Right lung (tissue), 10 donors: ENCODE measurements at places on chromosomes 4 and X. TPM values are rescaled to one million over a fixed set of nuclear protein-coding genes. Genes with fewer than 3 reads are reported as not detected.
A peak's percentile ranks its signal among the peaks of the same experiment; 100 is the strongest.

DNA sequence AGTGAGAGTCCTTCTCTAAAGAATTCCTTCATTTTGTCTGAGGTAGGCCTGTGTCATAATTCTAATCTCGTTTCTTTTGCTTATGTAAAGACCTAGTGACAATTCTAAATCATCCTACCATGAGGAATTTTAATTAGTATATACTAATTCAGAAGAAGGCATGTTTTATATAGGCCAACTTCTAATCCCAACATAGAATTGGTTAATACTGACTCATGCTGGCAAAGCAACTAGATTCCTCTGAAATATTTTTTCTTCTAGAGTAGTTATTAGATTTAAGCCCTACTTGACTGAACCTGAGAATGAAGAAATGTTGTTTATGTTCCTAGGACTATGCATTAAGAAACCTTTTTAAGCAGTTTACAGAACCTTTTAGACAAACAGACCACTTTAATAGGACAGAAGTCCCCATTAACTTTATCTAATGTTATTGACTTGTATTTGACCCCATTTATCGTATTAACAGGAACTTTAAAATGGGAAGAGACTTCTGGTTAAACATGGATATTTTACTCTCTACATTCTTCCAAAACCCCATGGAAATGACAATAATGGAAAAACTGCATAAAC, 56.1 kb upstream of the EIF1AX start:
- DNase-seq = no peak

FAM114A1 gene
- polyA plus RNA-seq = 54.2 TPM

- no peak for DNase-seq
Measured at GRCh38 chr4:124527364-124527763, 185.2 kb downstream of the ANKRD50 start.

- DNase-seq = no peak
Measured at GRCh38 chr4:111770514-111770913, 374.7 kb upstream of the FAM241A start.

DNA sequence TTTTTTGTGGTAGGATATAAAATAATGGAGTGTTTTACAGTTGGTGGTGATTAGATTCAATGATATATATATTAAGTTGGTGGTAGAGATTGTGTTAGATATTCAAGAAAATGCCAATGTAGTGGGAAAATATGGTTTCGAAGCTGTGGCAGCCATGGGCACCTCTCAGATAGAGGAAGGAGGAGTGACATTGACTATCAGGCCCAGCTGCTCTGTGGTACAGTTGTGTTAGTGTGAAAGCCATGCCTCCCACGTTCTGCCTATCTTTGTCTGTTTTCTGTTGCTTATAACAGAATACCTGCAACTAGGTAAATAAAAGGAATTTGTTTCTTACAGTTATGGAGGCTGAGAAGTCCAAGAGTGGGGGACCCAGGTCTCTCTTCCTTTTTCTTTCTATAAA, 101.9 kb downstream of the ARHGAP10 start:
- no peak for DNase-seq

GRPR gene
- 0.31 TPM for polyA plus RNA-seq

GRCh38 chrX:129576539-129576938, 36.5 kb downstream of the OCRL start:
- no peak for DNase-seq

ASMT gene
- not detected for polyA plus RNA-seq

DNA sequence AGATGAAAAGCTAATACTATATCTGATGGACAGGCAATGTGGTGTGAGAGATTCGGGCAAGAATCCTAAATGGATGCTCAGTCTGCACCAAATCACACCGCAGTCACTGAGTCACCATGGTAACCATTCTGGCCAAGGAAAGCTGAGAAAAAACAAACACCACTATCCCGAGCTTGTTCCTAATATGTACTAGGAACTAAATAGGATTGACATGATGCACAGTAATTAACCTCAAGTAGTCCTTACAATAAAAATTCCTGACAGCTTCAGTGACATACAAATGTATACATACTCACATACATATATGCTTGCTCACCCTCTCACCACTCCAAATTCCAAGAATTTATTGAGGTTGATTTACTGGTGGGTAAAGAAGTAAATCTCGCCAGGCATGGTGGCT, 1.1 kb upstream of the RAB40A start:
- no peak for DNase-seq

DNA sequence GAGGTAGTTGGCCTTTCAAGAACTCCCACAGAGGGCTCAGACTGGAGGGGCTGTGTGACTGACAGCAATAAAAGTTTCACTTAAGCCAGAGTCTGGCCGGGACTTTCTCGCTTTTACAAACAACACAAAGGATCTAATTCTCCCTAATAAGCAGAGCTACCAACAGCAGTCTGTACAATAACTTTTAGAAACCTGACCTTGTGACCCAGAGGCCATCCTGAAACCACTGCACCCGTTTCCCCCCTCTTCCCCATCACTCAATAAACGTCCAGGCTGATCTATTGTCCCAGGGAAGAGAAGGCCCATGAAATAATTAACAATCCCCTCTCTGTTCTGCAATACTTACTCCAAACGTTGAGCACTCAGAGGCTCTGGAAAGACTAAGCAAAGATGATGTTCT, 442.4 kb downstream of the ZIC3 start:
- no peak for DNase-seq

DNA sequence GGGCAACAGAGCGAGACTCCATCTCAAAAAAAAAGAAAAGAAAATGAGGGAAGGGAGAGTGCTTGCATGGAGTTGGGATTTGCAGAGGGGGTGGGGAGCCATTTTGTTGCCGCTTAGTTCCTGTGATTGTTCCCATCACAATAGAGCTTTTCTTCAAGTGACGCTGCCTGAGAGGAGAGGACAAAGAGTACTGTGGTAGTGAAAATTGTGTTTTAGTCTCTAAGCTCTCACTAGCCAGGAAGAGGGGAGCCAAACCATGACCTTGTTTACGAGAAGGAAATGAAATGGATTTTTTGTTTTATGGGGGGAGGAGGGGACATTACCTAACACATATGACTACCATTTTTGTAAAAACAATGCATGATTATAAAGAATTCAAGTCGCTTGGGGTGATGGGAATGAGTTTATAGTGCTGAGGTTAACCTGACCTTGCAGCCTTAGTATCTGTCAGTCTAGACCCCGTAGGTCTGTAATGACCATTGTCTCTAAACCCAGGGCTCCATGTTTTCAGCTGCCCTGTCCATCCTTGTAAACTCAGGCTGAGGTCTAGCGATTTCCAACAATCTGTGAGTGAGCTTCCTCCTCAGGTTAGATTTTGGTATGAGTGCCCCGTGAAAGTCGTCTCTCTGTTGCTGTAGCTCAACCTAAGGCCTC, 18.8 kb downstream of the SRD5A3 start:
- no peak for DNase-seq

DNA sequence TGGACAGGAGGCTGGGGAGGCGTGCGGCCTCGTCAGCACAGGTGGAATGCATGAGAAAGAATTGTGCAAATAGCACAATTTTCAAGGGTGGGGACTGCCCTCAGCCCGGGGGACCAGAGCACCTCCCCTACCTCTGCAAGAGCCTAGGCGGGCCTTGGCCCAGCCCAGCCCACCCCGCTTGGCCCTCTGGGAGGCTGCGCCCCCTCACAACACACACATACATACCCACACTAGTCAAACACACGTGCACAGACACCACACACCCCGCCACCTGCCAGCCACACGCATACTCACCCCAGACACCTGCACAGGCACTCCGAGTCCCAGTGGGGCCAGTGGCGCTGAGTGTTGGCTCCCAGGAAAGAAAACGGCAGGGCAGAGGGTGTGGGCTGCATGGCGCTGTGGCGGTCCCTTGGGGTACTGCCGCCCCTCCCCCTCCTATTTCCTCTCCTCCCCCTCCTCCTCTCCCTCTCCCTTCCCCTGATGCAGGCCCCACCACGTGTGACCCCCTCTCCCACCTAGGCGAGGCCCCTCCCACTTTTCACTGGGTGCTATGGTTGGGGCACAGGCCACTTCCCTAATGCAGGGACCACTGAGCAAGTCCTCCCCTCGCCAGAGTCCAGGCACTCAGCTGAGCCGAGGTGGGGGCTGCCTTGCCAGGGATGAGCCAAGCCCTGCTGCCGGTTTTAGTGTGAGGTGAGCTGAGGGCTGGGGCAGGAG, 84.5 kb downstream of the FAM53A start:
- no peak for DNase-seq

- no peak for DNase-seq
Measured at GRCh38 chr4:139972305-139972704, 181.7 kb downstream of the MAML3 start.

GRCh38 chrX:145848448-145848847, 30.8 kb downstream of the SLITRK2 start:
- peak; percentile 32 for DNase-seq

GRCh38 chr4:96120206-96120605, 280.3 kb downstream of the PDHA2 start:
- no peak for DNase-seq

- no peak for DNase-seq
Measured at GRCh38 chr4:41575207-41575606, 37.2 kb downstream of the LIMCH1 start.

- DNase-seq = no peak
Measured at GRCh38 chr4:1684506-1685234, 557 bp upstream of the FAM53A start.

GRCh38 chr4:140702096-140702757, 54.0 kb downstream of the TBC1D9 start:
- DNase-seq = no peak

GRCh38 chr4:32462944-32463343, 1742.8 kb downstream of the PCDH7 start:
- no peak for DNase-seq

DNA sequence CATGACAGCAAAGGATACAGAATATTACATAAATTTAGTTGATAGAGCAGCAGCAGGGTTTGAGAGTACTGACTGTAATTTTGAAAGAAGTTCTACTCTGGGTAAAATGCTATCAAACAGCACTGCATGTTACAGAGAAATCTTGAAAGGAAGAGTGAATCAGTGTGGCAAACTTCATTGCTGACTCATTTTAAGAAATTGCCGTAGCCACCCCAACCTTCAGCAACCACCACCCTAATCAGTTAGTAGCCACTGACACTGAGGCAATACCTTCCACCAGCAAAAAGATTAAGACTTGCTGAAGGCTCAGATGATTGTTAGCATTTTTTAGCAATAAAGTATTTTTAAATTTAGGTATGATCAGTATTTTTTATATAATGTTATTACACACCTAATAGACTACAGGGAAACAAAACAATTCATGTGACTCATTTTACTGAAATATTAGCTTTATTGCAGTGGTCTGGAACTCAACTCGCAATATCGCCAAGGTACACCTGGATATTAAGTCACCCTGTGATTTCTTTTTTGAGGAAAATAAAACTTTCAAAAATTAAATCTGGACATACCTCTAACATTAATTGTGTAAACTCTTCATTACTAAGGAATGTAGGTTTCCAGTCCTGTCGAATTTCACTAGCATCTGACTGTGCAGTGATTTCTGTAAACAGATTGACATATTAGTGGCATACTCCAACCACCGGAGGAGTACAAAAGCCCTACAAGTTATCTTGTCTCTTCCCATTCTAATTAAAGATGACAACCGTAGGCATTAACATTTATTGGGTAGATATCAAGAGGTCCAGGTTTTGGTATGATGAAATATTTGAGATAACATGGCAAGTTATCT, 71.1 kb downstream of the CLOCK start:
- no peak for DNase-seq

GRCh38 chr4:100189820-100190642, at the start of gene DDIT4L:
Gene DDIT4L (minus strand): TSS chr4:100190468. CDS start chr4:100189983, 485 bp downstream.
- DNase-seq = peak; percentile 13

DNA sequence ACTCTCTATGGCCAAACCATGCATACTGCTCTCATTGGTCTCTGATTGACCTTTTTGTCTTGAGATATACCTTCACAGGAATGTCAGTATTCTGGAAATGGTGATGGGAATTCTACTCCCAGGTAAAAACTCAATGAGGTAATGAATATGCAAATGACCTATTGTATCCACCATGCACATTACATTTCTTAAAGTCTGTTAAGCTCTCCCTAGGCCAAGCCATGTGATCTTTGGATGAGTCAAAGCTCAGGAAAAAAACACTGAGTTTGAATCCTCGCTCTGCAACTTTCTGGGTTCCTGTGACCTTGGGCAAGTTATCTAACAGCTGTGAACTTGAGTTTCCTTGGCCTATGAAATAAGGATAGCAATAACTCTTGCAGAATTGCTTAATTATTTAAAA, 175.4 kb downstream of the PPP1R2C start:
- DNase-seq = no peak

- DNase-seq = peak; percentile 92
Measured at GRCh38 chrX:115344885-115345614, 55.5 kb downstream of the LUZP4 start.

PHKA1 gene
- polyA plus RNA-seq = 5.3 TPM

GRCh38 chrX:72180539-72180938, 1.0 kb upstream of the PIN4 start:
- no peak for DNase-seq

SLC25A43 gene
- 7.6 TPM for polyA plus RNA-seq

DNA sequence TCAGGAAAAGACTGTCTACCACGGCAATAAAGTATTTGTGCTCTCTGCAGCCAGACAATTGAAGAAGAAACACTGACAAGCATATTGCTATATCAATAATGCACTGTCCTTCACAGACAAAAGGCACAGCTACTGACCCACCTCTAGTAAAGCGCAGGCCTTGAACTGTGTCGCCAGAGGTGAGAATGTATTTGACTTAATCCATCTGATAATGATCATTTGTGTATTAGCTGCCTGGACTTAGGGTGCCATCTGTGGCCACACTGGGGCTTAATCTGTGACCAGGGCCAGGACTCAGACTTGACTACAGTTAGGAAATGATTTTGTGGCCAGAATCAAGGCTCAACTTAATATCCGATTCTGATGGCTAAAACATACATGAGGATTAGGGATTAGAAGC, 260.4 kb downstream of the SMARCA1 start:
- DNase-seq = no peak

GRCh38 chrX:153342762-153343558, 9.0 kb downstream of the ZNF275 start:
- no peak for DNase-seq

- DNase-seq = no peak
Measured at GRCh38 chr4:147786031-147786430, 54.1 kb downstream of the ARHGAP10 start.

DNA sequence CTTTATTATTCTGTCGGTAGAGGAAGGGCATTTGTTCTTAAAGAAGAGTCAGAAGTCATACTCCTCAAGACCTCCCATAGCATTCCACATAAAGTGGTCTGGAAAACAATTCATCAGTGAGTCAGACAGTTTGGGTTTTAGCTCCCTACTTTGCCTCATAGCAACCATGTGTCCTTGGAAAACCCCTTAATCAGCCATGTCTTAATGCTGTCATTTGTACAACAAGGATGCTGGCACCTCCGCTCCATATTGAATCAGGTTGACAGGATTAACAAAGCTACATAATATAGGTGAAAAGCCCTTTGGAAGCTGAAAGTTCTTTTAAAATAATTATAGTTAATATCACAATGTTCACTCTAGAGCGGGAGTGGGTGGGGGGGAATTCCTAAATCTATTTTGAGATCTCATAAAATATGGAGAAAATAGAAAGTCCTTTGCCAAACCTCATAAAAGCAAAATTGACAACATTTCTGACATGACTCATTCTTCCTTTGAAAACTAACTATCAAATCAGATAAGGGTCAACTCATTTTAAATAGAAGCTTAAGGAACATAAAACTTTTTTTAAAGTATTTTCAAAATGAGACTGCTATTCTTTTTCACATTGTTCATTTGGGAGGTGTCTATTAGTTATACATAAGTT, 37.3 kb upstream of the GUCY1A1 start:
- no peak for DNase-seq
